Effector memory CD8-positive, alpha-beta T cell (primary cell): ENCODE measurements at places on chromosomes 16 and 17.

DNA sequence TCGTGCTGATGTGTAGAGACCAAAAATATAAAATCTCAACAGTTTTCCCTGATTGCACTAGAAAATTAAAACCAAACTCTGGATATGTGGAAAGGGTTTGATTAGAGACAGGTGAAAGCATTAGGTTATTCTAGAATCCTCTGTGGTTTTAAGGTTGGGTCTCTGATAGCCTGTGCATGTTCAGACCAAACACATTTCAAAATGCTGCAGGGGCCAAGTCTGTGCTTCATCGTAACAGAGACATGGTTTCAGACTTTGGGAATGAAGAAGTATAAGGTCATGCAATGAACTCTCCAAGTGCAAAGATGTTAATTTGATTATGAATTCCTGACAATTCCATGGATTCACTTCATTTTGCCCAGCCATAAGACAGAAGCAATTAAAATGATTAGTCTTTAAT is 261.0 kb upstream of the KCNJ16 start:
- DNase-seq = no peak

GRCh38 chr17:78250891-78251772 is 19.7 kb downstream of the TMEM235 start:
- DNase-seq = peak; percentile 79

GRCh38 chr16:80277182-80277581 is 263.6 kb upstream of the DYNLRB2 start:
- DNase-seq = no peak

GRCh38 chr16:72469932-72470331 is 298.0 kb upstream of the PMFBP1 start:
- DNase-seq = no peak

GRCh38 chr17:33385713-33386112 is 92.6 kb upstream of the ASIC2 start:
- DNase-seq = no peak

DNA sequence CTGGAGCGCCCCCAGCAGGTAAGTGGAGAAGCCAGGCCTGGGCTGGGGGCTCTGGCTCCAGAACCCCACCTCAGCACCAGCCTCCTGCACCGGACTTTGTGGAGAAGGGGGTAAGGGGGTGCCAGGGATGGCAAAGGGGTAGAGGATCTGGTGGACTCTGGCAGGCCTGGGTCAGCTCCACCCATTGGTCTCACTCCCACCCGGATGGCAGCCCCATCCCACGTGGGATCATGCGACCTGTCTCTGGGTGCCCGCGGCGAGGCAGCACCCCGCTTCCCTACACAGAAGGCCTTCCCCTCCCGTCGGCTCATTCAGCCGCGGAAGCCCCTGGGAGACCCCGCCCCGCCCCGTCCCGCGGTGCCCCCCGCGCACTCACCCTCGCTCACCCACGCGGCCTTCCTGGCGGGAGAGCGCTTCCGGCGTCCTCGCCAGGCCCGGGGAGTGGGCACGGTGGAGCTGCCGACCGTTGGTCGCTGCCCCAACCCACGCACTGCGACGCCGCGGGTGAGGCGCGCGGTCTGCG is 498 bp upstream of the PLEKHG4 start:
- DNase-seq = peak; percentile 27

DNA sequence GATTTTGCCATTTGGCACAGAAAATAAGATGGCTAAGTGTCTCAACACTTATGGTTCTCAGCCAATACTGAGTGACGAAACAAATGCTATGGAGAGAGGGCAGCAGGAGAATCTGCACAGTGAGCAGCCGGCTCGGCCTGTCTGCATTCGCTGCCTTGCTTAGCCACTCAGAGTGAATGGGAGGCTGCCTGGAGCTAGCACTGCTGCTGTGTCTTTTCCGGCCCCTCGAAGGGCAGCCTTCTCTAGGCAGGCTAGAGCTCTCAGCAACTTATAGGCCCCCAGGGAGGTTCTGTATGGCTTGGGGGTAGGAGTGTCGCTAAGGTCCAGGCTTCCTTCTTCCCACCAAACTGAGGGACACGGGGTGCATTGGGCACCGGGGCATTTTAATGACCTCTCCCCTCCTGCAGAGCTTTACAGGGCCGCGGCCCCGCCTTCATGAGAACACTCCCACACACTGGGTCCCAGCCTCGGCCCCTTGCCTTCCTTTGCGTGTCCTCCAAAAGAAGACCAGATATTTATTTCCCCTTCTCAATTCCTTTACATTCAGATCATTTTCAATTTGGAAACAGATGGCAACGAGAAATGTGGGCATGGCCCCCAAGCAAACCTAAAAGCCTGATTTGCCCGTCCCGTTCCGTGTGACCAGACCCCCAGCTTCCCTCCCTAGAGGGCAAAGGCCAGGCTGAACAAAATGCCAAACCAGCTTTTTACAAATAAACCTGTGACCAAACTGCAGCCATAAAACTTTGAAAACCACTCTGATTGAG is 670.9 kb downstream of the TOX3 start:
- no peak for DNase-seq

GRCh38 chr16:80500116-80500859 is 40.5 kb upstream of the DYNLRB2 start:
- no peak for DNase-seq

DNA sequence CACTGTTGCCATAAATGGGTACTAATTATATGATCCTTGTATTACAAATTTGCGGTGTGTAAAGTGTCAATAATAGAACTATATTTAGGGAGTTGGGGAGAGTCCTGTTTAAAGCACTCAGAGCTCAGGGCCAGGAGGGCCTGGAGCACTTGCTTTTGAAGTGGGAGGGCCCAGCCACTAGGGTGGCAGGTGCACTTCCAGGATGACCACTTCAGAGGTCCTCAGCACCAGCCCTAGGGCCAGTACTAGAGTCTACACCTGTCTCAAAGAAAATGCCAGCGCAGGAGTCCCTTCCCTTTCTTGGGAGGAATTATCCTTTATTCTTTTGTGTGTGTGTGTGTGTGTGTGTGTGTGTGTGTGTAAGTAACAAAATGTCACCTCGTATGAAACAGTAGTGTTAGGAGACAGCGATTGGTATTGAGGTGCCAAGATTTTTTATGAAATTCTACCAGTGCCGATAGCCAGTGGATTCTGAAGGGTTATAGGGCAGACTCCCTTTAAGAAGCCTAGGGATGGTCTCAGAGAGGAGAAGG is 31.9 kb downstream of the MYO18A start:
- no peak for DNase-seq

DNA sequence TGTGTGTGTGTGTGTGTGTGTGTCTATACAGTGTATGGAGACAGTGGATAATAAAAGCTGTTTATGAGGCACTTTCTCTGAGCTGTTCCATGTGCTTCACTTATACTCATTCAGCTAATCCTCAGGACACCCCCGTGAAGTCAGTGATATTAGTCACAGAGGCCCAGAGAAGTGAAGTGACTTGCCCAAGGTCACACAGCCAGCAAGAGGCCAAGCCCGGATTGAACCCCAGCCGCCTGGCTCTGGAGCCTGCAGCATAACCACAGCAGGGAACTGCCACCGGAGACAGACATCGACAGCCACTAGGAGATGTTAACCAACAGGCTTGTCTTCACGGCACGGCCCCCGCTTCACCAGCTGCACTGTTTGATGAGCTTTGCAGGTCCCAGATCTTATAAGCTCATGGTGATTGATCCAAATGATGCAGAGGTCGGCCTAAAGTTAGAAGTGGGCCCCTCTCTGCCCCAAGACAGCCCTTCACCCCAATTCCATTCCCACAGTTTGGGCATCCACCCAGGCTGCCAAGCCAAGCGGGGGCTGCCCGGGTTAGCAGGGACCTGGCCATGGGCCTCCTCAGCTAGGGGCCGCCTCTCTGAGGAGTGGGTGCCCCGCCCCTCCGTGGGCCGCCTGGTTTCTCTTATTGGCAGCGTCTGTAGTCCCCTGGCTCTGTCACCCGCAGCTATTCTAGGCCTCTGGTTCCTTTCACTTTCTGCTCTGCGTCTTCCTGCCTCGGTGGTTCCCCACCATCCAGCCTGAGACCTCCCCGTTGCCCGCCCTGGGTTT is 30.9 kb downstream of the SOCS1 start:
- peak; percentile 67 for DNase-seq

GRCh38 chr16:58026139-58026704 is 668 bp downstream of the MMP15 start:
- DNase-seq = no peak

DNA sequence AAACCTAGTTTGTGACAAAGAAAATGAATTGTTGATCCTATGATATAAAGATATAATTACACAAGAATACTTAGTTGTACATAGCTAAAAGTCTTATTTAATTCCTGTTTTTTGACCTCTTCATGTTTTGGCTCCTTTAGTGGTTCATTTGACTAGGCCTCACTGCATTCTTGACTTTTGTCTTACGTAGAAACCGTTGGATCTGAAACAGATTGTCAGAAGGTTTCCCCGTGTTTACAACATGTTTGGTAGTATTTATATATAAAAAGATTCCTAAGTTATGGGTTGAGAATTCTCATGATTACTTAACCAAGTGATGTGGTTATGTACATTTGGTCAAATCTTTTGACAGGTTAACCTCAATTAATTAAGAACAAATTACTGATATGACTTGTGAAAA is 162.8 kb downstream of the BCAS3 start:
- DNase-seq = no peak

GRCh38 chr16:53518550-53519416 is 15.8 kb upstream of the AKTIP start:
- peak; percentile 72 for DNase-seq

DNA sequence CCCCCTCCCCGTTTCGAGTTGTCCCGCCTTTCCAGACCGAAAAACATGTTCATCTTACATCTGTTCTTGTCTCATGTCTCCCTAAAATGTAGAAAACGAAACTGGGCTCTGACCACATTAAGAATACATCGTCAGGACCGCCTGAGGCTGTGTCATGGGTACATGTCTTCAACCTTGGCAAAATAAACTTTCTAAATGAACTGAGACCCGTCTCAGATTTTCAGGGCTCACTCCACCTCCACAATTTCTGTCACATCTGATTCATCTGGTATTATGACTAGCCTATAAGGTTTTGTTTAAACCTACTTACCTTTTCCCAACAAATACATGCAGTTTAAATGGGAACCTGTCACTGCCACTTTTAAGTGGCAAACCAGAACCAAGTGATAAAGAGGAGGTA is 621 bp downstream of the SDR42E1 start:
- DNase-seq = no peak

DNA sequence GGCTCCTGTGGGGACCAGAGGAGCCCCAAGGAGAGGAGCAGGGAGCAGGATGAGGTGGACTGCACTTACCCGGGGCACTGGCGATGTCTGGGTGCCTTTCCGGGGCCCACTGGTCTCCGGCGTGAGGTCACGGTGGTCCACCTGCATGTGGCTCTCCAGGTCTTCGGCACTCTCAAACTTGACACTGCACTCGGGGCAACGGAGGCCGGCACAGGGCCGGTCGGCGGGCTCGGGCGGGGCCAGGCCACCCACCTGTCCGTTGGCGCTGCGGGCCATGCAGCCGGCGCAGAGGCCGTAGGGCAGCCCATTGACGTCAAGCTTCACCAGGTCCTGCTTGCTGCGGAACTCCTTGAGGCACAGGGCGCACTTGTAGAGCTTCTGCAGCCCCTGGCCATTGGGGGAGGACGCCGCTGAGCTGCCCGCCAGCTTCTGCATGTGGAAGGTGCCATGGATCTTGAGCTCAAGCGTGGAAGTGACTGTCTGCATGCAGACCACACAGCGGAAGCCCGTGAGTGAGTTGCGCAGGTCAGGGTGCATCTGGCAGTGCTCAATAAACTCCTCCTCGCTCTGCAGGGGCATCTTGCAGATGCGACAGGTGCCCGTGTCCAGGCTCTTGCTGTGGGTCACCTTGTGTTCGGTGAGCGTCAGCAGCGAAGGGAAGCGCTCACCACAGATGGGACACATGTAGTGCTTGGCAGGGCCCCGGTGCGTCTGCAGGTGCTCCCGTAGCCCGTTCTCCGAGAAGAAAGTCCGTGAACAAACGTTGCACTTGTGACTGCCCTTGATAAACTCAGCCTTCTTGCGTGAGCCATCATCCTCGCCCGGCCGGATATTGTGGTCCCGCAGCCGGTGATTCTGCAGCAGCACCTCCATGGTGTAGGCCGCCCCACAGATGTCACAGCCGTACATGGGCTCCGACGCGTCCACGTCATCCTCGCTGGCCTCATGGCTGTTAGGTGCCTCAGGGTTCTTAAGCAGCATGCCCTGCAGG is 220.0 kb downstream of the ZNF423 start:
- no peak for DNase-seq

- DNase-seq = no peak
These were observed 3.8 kb upstream of the NEUROD2 start for GRCh38 chr17:39611401-39612112.

DNA sequence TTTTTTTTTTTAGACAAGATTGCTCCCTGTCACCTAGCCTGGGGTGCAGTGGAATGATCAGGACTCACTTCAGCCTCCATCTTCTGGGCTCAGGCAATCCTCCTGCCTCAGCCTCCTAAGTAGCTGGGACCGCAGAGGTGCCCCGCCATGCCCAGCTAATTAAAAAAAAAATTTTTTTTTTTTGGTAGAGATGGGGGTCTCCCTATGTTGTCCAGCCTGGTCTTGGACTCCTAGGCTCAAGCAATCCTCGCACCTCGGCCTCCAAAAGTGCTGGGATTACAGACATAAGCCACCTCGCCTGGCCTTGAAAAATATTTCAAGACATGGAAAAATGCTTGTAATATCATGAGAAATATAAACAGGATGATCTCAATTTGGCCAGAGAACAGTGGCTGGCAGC is 42.9 kb downstream of the HAPSTR1 start:
- DNase-seq = no peak

DNA sequence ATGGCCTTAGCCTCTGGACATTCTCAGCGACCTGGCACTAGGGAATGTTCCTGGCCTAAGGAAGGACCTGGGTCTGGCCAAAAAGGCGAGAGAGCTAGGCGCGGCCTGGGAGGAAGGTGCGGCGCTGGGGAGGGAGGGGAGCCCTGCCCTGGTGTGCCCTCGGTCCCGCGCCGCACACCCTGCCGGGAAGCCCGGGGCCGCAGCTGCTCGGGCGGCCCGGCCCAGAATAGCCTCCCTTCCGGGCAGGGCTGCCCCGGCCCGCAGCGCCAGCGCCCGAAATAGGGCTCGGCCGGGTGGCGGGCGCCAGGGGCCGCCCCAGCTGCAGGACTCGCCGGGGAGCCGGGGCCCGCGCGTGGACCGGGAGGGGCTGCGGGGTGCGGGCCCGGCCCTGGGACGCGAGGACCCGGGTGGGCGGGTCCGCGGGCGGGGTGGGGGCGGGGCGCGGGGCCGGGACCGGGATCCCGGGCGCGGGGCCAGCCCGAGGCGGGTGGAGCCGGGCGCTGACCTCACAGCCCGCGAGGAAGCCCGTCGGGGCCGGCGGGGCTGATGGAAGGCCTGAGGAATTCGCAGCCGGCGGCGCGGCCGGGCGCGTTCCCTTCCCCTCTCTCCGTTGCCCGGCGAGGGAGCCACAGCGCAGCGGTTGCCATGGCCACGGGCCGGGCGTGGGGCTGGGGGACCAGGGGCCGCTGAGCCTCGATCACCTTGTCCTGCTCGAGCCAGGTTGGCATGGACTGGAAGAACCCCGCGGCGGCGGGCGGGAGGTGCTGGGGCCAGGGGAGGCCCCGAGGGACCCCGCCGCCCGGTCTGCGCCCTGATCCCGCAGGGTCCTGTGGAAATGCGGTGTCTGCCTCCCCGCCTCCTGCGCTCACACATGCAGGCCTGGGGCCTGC is 18.1 kb downstream of the SOCS3 start:
- no peak for DNase-seq
